DMS 273 treated with DMSO at 0.1 percent for 48 hours (cell line): ENCODE measurements at places on chromosomes 6 and 20.

DNA sequence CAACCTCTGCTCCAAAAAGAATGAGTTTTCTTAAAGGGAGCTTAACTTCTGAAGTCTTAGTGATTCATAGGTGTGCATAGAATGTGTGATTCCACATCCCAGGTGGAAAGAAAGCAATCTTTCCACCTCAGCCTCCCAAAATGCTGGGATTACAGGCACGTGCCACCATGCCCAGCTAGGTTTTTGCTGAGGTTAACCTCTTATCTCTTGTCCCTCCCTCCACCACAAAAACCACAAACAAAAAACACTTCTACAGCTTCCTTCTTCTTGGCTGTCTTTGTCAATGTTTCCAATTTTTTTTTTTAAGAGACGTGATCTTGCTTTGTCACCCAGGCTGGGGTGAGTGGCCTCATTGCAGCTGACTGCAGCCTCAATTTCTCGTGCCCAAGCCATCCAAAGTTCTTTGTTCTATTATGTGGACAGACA, 8.1 kb upstream of the CSE1L start:
- DNase-seq: no peak

- no peak for DNase-seq
Measured at GRCh38 chr6:125871365-125871764, 80.6 kb downstream of the NCOA7 start.

DNA sequence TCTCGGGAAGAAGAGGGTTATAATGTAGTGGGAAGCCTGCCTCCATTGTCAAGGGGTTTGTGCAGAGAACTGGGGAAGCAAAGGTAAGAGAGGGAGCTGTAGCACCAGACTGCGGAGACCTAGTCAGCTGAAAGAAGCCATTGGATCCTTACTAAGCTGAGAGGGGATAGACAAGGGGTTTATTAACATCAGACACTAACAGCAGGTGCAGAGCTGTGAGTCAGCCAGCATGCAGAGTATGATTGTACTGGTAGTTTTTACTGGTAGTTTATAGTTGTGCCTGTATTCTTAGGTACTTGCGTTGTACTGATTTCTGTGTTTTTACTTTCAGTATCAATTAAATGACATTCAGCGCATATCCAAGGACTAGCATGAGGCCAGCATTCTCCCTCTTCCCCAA, 17.8 kb upstream of the COL19A1 start:
- no peak for DNase-seq

DNA sequence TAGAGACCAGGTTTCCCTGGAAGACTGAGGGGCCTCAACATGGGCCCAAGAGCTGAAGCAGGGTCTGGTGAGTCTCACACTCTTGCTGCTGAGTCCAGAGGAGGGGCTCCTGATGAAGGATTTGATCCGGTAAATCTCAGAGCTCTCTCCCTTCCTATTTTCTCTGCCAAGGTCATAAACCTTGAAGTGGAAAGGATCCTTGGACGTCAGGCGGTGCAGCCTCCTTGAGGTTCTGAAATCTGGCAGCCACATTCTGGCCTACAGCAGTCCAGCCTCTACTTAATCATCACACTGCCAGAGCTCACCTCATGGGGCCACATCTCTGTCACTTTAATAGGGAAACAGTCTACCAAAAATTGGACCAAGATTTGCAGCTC, 24.0 kb downstream of the ACSS1 start:
- no peak for DNase-seq

DNA sequence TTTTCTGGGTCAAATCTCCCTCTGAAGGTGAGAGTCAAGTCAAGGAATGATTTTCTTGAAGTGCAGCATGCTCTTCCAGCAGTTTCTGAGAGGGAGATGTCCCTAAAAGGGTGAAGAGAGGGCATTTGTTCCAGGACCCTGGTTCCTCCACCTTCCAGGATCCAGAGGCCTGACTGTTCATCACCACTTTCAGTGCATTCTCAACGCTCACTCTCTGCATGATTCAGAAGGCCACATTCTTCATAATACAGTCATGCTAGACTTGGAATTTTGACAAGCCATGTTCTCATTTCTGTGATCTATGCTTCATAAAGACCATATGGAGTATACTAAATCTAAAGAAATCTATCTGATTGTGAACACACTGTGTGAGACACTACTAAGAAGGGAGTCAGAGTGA, 85.1 kb downstream of the PDE7B start:
- DNase-seq: peak; percentile 49

- DNase-seq: no peak
Measured at GRCh38 chr6:38436726-38437465, 202.8 kb downstream of the BTBD9 start.

DNA sequence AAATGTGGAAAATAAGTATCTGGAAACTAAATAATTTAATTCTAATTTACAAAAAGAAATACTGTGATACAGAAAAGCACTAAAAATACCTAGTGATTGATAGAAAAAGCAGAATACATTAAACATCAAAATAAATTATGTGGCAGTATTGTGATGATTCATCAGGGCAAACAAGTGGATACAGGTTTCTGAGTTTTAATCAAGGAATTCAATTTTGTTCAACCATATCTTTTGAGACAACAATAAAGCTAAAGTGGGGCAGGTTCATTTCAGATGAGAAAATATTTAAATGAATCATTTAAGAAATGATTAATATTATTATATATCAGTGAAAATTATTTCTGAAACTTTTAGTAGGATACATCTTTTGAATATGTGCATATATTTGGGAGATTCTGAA, 49.8 kb downstream of the GRIK2 start:
- no peak for DNase-seq

DNA sequence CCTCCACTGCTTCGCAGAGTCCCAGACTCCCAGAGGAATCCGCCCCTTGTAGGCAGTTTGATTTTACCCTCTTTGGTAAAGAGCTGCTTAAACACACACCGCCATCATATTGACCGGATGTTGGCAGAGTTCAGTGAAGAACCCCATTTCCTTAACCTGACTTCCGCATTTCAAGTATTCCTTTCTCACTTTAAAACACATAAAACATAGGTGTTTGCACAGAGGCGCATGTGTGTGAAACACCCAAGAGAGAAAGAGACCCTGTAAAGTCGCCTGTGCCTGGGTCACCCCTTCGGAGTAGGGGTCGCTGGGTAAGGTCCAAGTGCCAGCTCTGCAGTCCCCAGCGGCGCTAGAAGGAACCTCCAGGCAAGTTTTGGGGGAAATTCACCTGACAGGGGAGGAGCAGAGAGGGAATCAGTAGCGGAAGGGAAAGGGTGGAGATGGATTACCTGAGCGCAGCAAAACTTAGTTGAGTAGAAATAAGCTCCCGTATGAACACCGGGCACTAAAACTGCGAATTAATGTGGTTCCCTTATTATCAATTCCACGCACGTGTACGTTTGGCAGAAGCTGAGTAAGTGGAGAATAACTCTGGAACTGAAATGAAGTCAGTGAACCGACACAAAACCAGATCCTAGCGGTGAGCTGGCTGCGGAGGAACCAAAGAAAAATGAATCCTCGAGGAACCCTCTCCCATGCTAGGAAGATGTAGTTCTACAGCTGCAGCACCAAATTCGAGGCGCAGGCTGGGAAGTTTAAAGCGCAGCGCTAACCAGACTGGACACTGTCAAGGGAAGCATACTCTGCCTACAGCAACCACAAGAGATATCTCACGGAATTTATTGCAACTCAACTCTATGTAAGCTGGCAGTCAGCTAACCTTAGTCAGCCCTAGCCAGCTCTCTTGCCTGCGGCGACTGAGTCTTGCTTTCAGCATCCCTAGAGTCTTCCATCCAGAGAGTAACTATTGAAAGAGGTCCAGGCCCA, 3.5 kb upstream of the HTR1B start:
- DNase-seq: no peak
